Mammary epithelial cell (primary cell): ENCODE measurements at places on chromosomes 2 and 18. TPM values are rescaled to one million over a fixed set of nuclear protein-coding genes. Genes with fewer than 3 reads are reported as not detected.

Gene SERPINB4
- total RNA-seq: 0.35 TPM in 1 of 2 replicates, not detected in the other

Gene APOB
- total RNA-seq: not detected

Gene PUS10
- total RNA-seq: 5.8 TPM

Gene CRYGC
- total RNA-seq: not detected

Gene DES
- 0.33 TPM for total RNA-seq

Gene MAP3K2
- total RNA-seq: 65.5 TPM

Gene SGPP2
- total RNA-seq: 3.6 and 4.3 TPM in 2 replicates

Gene NEURL3
- total RNA-seq: not detected in 2 replicates

Gene TUBA4B
- not detected for total RNA-seq

Gene ASPRV1
- 0.17 TPM for total RNA-seq

Gene HADHA
- total RNA-seq: 174 and 176 TPM in 2 replicates

Gene MBP
- 43.3 and 52.3 TPM in 2 replicates for total RNA-seq

Gene SLC9A4
- total RNA-seq: 0.07 and 0.19 TPM in 2 replicates

Gene CXCR1
- total RNA-seq: under 0.01 TPM

Gene APLF
- total RNA-seq: 3.7 and 4.8 TPM in 2 replicates

Gene ABCA12
- total RNA-seq: 21.4 and 38.2 TPM in 2 replicates

Gene RFTN2
- total RNA-seq: under 0.01 TPM

Gene RAB11FIP5
- total RNA-seq: 39.7 TPM

Gene STPG4
- 0.17 TPM for total RNA-seq

Gene CYP26B1
- total RNA-seq: 8.0 and 8.6 TPM in 2 replicates

Gene CCDC85A
- 0.17 TPM for total RNA-seq

Gene CPLX4
- not detected in 2 replicates for total RNA-seq

Gene SP140L
- 14.7 and 17.5 TPM in 2 replicates for total RNA-seq

Gene TTN
- total RNA-seq: 0.05 and 0.38 TPM in 2 replicates

Gene ACYP2
- total RNA-seq: 14.0 and 20.2 TPM in 2 replicates

Gene PSMA8
- total RNA-seq: not detected in 2 replicates

Gene NHEJ1
- total RNA-seq: 13.3 TPM

Gene GPR17
- not detected in 2 replicates for total RNA-seq

Gene CWC22
- 10.8 TPM for total RNA-seq

Gene FLACC1
- total RNA-seq: 0.33 TPM

Gene IL1R1
- 8.7 TPM for total RNA-seq

Gene SLC38A11
- not detected for total RNA-seq

Gene NDUFS1
- 80.9 TPM for total RNA-seq

Gene FOXI3
- 2.1 and 2.4 TPM in 2 replicates for total RNA-seq

Gene TOGARAM2
- total RNA-seq: not detected in 2 replicates

Gene CELF4
- 0.67 TPM for total RNA-seq

Gene LOXL3
- 0.87 and 1.8 TPM in 2 replicates for total RNA-seq

Gene MC2R
- not detected in 2 replicates for total RNA-seq

Gene DCC
- total RNA-seq: not detected

Gene GPR39
- 6.1 and 10.3 TPM in 2 replicates for total RNA-seq

Gene LAPTM4A
- total RNA-seq: 160 and 179 TPM in 2 replicates

Gene MFSD2B
- total RNA-seq: 0.69 TPM in 1 of 2 replicates, not detected in the other

Gene ZBTB7C
- total RNA-seq: 4.2 TPM

Gene DCDC2C
- not detected for total RNA-seq

Gene CD28
- not detected for total RNA-seq

Gene PMAIP1
- total RNA-seq: 34.3 and 51.5 TPM in 2 replicates

Gene ABCG8
- not detected for total RNA-seq
